ENCODE measurements at places on chromosomes 7 and 10.

DNA sequence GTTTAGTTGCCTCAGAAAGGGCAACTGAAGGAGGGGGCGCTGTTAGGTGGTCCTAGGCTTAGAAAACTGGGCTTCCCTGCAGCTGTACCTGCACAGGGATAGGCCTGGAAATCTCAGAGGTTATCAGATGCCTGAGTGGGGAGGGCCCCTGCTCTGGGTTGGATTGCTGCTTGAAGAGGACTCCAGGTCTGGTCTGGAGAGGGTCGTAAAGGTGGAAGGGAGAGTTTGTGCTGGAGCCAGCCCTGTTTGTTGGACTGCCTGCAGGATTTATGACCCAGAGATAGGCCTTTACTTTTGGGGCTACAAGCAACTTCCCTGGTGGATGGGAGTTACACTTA is 765.9 kb downstream of the GRID1 start:
- DNase-seq: no peak

GRCh38 chr10:31897506-31897905 is 31.1 kb downstream of the ARHGAP12 start:
- no peak for DNase-seq

- DNase-seq: no peak
Measured at GRCh38 chr7:44074349-44074695, 8.0 kb downstream of the POLM start.

- DNase-seq: no peak
Measured at GRCh38 chr7:115052706-115053105, 130.8 kb downstream of the MDFIC start.

DNA sequence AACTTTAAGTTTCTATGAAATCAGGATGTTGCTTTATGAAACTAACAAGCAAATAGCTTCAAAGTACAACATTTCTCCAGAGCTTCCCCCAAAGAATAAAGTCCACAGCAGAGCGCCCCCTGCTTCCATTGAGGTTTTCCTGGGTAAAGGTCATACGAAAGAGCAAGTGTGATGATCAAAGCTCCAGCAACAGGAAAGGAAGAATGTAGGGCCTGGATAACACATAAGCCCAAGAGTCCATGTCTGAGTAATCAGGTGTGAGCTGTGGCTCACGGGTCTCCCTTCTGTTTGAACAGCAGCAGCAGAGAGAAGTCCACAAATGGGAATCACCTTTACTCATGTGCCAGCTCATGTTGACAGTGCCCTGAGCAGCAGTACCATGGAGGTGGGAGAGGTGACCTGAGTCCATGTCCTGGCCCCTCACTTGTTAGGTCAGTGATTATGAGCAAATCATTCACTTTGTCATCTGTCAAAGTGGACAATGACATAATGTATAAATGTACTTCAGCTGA is 50.5 kb downstream of the MRPL32 start:
- no peak for DNase-seq

DNA sequence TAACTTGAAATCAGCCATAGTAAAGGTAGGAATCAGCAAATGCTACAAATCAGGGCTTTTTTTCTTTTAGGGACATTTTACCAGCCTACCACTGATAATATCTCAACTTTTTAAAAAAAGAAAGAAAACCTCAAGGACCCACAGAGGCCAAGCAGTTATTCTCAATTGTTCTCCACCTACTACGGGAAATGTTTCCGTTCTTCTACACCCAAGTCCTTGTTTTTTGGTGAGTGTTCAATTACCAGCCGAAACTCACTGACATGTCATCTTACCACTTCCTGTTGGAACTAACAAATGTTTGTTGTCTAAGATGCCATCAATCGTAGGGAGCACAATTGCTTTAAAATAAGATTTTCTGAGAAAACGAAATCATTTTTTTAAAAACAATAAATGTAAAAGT is 50.2 kb upstream of the CDK1 start:
- no peak for DNase-seq

DNA sequence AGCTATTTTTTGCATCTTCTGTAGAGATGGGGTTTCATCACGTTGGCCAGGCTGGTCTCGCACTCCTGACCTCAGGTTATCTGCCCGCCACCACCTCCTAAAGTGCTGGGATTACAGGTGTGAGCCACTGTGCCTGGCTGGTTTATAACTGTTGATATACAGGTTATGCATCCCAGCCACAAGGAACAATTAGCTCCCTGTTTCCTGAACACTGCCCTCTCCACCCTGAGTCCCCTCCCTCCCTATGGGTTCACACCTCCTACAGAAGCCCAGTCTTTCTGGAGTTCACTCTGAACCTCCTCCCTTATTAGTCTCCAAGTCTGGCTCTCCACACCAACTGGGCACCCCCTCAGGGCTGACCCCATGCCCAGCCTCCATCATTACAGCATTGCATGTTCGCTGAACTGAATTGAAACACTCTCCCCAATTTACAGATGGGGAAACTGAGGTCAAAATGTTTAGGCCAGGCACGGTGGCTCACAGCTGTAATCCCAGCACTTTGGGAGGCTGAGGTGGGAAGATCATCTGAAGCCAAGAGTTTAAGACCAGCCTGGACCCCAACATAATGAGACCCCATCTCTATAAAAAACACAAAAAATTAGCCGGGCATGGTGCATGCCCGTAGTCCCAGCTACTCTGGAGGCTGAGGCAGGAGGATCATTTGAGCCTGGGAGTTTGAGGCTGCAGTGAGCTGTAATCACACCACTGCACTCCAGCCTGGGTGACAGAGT is 1.7 kb upstream of the CLIP2 start:
- no peak for DNase-seq

GRCh38 chr7:131753620-131754222 is 197.3 kb upstream of the PODXL start:
- DNase-seq: no peak

DNA sequence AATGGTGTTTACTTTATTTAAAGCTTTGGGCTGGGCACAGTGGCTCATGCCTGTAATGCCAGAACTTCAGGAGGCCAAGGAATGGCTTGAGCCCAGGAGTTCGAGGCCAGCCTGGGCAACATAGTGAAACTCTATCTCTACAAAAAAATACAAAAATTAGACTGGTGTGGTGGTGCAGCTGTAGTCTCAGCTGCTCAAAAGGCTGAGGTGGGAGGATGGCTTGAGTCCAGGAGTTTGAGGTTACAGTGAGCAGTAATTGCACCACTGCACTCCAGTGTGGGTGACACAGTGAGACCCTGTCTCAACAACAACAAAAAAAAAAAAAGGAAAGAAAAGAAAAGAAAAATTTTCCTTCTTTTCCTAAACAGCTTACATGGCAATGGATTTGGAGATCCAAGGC is 22.0 kb downstream of the SLC16A9 start:
- no peak for DNase-seq

DNA sequence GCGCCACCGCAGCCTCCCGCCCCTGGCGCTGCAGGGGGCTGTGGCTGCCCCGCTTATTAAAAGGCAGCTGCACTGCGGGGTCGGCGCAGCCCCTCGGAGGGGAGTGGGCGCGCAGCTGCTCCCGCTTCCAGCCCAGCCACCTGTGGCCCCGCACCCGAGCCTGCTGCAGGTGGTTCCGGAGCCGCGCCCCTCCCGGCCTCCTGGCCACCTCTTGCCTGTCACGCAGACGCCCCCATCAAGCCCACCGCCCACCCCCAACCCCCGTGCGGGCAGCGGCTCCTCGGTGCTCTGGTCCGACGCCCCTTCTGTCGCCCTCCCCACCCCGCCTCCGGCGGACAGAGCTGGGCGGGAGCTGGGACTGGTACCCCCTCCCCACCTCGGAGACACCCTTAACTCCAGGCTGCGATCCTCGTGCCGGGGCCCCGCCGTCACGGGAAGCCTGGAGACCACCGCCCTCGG is 549 bp downstream of the CALY start:
- no peak for DNase-seq

DNA sequence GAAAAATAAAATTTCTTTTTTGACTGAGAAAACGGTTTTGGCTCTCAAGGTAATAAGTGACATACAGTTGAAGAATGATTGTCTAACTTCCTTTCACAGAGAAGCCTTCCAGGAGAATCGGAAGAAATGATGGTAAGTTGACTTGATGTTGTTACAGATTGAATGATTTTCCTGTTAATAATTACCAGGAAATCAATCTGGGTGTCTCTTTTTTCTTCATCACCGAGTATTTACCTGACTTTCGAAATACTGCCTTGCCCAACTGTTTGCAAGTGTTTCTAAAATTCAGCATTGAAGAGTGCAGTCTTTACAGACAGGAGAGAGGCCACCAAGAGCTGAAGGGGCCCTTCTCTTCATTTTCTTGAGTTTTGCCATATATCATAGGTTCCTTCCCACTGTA is 4.0 kb downstream of the ITIH2 start:
- no peak for DNase-seq

DNA sequence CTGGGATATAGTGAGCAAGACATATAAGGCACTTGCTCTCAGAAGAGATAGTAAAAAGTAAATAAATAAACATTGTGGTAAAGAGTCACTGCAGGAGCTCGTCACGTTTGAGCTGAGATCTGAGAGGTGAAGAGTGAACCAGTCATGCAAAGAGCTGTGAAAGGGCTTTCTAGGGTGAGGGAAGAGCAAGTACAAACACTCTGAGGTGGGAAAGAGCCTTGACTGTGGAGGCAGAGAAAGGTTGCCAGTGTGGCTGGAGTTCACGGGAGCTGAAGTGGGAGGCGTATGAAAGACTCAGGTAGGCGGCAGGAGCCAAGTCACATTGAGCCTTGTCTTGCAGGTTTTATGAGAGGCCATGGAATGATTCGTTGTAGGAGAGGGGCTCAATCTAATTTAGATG is 141.0 kb downstream of the C1GALT1 start:
- no peak for DNase-seq

DNA sequence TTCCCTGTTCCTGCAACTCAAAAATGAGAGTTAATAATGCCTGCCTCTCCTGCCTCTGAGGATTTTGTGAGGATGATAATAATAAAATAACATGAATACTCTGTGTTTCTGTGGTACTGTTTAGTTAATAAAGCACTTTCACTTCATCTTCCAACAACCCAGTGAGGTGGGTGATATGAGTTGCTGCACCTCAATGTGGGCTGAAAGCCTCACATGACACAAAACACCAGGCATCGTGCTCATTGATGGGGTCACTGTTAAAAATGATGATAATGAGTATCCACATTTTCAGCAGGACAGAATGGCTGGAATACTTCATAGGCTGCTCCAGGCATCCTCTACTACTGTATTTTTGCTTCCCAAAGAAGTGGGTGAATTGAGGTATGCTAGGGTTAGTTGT is 222.8 kb upstream of the NRP1 start:
- no peak for DNase-seq

- no peak for DNase-seq
Measured at GRCh38 chr7:157676456-157677255, 339.9 kb downstream of the DNAJB6 start.

Data from AML-193 (cell line).